Stimulated activated naive CD4-positive, alpha-beta T cell (primary cell): ENCODE measurements at places on chromosomes 16 and 17.
A peak's percentile ranks its signal among the peaks of the same experiment; 100 is the strongest.

GRCh38 chr16:4362476-4363135 is 9.0 kb upstream of the VASN start:
- no peak for DNase-seq

GRCh38 chr16:11535494-11535893 is 51.2 kb downstream of the LITAF start:
- no peak for DNase-seq

DNA sequence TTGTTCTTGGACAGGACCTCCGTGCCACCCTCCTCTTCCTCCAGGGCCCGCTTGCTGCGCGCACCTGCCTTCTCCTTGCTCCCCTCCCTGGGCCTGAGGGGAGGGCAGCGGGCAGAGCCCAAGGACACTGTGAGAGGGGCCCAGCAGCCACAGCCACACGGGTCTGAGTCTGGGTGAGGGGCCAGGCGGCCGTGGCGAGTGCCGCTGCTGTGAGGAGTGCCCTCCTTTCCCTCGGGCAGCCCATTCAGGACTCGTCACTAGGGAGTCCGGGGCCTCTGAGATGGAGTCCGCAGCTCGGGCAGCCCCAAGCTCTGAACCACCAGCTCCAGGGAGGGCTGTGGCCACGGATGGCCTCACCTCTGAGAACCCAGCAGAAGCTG is 5.6 kb downstream of the DUS1L start:
- DNase-seq, result no peak

GRCh38 chr16:87855852-87856715 is 13.2 kb downstream of the SLC7A5 start:
- DNase-seq, result peak; percentile 9

DNA sequence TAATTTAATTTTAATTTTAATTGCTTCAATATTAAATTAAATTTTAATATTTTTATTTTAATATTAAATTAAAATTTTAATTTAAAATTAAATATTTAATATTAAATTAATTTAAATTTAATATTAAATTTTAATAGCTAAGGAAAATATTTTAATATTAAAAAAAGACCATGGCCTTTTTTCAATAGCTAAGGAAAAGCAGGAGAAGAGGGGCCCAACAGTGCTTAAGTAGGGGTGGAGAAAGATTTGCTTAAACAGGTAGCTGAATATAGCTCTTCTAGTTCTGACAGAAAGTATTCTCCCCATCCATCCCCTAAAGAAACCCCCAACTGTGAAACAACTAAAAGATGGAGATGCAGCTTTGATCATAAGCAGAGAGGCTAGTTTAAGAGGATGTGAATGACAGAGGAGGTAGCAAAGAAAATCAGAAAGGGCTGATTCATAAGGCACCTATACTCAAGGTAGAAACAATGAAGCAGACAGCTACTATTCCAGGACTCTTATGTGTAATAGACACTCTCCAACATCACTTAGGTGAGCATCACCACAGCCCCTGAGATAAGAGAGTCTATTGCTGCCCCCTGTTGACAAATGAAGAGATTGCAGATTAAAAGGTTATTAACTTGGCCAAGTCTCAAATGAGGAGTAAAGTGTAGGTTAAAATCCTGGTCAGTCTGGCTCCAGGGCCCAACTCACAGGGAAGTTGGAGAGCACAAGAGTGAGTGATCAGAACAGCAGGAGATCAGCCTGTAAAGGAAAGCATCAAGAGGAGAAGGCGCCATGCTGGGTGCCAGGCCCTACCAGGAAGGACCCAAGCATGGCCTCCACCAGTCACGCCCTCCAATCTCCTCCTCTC is 7.8 kb upstream of the RNASEK start:
- DNase-seq, result peak; percentile 75

DNA sequence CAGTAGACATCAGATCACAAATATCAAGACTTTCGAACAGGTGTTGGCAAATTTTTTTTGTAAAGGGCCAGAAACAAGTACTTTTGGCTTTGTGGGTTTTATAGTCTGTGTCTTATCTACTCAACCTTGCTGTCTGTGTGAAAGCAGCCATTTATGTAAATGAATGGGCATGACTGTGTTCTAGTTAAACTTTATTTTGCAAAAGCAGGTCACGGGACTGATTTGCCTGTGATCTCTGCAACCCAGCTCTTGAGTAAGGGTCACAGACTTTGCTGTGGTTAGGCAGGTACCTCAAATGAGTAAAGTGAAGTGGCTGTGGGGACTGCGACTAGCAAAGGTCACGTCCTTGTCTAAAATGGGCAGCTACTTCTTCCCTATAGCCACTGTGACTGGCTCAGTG is 136.5 kb downstream of the FTO start:
- no peak for DNase-seq

GRCh38 chr17:14733376-14733775 is 432.5 kb downstream of the HS3ST3B1 start:
- DNase-seq, result no peak

DNA sequence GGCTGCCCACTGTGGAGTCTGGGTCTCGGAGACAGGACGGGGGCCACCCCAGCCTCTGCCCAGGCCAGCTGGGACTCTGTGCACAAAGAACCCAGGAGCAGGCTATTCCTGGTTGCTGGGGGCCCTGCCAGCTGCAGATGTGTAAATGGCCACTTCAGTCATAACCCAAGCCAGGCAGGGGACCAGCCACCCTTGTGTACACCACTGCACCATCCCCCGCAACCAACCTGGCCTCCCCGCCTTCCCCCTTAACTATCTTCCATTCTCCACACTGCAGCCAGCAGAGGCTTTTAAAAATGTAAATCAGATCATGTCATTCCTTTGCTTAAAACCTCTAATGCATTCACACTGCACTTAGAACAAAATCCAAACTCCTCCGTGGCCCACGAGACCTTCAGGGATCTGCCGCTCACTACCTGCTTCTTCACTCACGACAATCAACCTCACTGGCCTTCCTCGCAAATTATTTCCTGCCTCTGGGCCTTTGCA is 28.3 kb downstream of the RTN4RL1 start:
- no peak for DNase-seq

DNA sequence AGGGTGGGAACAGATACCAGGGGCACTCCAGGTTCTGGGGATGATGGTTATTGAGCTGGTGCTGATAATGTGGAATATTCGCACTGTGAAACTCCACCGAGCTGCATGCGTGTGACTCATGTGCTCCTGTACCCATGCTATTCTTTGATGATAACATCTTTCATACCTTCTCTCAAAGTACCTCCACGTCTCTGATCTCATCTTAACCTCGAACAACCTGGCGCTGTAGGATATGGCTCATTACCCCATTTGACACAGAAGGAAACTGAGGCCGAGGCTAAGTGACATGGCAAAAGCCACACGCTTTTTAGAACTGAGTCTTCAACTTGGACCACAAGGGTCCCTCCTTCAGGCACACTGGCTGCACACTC is 30.2 kb upstream of the MRPS23 start:
- DNase-seq, result no peak

GRCh38 chr16:27720731-27721530 is 171.0 kb downstream of the KATNIP start:
- DNase-seq, result no peak

DNA sequence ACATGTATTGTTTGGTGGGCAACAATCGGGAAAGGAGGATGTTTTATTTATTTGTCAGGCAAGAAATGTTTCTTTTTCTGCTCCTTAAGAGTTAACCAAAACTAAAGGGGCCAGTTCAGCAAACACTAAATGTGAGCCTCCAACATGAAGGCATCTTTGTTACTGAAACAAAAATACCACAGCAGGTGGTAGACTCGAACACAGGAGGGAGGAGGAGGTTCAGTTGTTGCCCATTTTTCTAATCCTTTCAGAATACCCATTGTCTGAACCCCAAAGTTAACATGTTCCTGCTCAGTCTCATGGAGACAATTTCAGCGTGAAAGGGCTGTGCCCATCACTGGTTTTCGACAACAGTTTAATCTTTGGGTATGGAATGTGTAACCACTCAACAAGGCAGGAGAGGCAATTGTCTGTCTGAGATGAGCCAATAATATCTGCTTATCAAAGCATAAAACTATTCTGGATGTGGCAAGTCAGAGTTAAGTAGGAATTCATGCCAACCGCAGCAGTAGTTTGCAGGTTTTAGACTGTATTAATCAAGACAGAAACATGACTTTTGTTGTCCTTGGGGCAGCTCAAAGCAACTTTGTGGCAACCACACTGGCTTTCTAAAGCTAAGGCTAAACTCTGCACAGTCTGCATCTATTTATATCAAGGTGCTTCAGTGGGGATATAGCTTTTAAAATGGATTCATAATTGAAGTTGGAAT is 211.7 kb downstream of the FTO start:
- no peak for DNase-seq

DNA sequence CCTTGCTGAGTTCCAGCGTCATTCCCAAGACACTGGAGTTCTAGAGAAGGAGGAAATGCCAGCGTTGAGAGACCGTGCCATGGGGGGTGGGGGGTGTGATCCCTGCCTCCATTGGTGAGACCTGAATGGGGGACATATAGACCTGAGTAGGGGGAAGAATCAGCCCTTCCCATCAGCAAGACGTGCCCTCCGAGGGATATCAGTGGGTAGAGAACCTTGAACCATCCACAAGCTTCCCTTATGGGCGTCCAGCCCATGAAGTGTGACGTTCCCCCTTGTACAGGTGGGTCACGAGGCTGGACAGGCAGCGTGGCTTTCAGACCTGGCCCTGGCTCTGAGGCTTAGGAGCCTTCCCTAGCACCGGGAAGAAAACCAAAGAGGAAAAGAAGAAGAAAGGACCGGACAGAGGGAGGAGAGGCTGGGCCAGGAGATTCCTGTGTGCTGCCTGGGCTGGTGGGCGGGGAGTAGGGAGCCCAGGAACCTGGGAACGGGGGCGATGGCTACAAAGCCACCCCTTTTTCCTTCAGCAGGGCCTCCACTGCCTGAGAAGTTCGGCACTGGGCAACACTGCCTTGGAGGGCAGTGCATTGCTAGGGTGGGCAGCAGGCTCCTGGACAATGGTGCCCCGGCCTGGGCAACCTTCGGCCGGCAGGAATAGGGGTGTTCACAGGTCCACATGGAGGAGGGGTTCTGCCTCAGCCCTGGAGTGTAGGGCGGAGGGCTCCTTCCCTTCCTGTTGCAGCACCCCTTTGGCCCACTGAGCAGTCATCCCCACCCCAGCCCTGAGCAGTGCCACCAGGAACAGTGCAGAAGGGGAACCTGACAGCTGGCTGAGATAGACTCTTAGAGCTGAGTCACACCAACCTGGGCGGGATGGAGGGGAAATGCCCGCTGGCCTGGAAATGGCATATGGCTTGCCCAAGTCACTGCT is 7.2 kb downstream of the RAB11FIP4 start:
- DNase-seq, result no peak
